ENCODE measurements at places on chromosomes 5 and 9.
A peak's percentile ranks its signal among the peaks of the same experiment; 100 is the strongest.

DNA sequence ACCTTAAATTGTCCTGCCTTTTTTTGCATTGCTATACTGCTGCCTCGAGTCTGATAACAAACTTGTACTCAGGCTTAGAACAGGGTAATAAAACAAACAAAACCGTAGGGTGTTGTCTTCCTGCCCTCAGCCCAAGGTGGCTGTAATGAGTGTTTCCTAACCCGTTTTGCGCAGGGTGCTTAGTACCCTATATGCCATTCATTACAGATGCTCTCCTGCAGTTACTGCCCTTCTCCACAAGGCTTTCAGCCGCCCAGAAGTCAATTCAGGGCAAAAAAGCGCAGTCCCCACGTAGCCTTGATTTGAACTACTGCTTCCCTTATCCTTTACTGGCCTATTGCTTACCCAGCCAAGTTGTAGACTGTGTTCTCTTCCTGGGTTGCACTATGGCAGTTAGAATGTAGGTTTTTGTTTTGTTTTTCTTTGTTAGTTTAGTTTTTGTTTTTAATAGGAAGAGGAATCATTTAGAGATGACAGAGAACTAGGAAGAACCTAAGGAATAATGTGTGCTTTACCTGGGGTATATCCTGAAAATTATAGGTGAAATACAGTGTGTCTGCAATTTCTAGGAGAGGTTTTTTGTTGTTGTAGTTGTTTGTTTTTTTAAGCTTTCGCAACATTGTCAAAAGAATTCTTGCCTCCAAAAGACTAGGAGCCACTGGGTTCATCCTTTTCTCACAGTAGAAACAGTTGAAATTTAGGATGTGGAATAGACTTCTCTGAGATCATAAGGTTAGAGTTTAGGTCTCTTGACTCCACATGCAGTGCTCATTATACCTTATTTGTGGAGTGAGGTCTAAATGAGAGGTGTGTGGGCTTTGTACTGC, 1.3 kb downstream of the HMGXB3 start:
- DNase-seq = peak; percentile 18

DNA sequence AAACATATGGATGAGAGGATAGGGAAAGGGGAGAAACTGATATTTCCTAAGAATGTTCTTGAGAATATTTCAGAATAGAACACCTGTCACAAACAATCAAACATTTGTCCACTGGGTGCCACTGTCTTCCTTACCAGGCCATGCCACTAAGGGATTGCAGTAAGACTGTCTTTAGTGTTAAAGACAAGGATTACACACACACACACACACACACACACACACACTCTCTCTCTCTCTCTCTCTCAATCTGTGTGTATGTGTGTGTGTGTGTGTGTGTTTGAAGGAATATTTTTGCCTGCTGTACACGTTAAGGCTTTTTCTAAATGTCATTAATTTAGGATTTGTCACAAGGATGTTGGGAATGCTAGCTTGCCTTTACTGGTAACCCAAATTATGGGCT, 54.4 kb downstream of the CCDC192 start:
- DNase-seq = no peak

DNA sequence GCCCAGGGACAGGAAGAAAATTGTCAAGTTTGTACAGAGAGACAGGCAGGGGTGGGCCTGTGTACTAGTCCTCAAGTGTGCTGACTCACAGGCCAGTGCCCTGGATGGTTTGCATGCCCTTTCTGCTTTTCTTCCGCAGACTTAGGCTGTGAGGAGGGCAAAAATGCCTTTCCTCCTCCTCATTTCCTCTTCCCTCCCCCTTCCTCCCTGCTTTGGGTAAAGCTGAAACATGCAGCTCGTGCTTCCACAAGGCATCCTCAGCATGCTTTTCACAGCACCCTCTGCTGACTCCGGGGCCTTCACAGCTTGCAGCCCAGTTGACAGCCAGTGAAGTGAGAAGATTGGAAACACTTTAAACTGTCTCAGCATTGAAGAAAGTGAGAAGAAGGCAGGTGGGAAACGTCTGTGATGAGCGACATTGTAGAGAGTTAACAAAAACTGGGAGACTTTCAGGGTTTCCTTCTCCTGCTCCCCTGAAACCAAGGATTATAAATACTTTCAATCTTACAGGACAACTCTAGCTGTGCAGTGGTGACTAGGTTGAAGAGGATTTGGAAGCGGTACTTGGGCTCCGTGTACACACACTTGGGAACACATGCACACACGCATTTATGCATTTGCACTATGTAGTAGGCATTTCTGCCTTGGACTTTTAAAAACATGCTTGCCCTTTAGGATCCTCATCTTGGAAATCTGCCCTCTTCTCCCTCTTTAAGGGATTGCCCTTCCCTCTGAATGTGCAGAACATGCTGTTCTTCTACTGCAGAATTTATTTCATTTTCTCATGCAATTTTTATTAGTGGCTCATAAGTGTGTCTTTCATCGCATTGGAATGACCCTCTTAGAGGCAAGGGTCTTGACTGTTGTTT, 138.8 kb downstream of the GRIA1 start:
- no peak for DNase-seq

DNA sequence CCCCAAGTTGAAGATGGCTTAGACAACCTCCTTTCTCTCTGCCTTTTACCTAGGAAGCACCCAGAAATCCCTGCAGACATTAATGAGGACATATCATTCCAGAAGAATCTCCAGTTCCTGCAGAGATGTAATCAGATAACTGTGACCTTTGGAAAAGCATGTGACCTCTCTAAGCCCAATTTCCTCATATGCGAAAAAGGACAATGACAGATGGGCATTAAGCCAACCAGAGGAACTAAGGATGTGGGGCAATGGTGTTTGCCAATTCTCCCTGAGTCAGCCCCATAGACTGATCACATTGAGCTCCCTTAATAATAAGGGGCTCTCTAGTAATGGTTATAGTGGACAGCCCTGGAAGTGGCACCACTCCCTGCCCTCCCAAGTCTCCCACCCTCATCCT, 10.1 kb upstream of the FOXI1 start:
- DNase-seq = no peak

- DNase-seq = no peak
Observed at GRCh38 chr5:12658871-12659446, 754.7 kb upstream of the CTNND2 start.

GRCh38 chr9:72557549-72557948, 36.1 kb downstream of the TMC1 start:
- no peak for DNase-seq

- DNase-seq = no peak
Observed at GRCh38 chr5:167453246-167454030, 838.0 kb upstream of the WWC1 start.

DNA sequence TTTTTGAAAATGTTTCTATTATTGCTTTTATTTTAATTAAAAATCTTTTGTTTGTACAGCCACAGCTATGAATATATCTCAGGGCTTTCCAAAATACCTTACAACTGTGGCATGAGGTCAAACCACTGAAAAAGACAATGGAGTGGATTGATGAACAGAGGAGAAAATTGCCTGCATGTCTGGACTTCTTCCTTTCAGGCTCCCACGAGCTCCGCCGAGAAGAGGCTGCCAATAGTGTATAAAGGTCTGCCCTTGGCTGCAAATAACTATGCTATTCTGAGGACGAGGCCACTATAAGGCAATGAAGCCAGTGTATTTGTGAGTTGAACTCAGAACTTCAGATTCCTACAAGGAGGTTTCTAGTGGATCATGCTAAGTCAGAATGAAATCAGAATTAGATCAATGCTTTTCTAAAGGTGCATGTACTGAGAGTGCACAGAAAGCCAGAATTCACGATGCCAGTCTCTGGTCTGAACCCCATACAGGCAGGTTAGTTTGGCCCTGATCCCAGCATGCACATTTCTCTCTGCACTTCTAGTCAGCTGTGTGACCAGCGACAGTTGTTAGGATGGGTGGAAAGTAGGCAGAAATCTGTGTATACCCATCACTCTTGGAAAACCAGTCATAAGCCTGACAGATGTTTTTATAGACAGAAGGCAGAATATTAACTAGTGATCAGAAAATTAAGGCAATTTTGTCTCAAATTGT, 42.7 kb upstream of the PLPP1 start:
- DNase-seq = no peak

DNA sequence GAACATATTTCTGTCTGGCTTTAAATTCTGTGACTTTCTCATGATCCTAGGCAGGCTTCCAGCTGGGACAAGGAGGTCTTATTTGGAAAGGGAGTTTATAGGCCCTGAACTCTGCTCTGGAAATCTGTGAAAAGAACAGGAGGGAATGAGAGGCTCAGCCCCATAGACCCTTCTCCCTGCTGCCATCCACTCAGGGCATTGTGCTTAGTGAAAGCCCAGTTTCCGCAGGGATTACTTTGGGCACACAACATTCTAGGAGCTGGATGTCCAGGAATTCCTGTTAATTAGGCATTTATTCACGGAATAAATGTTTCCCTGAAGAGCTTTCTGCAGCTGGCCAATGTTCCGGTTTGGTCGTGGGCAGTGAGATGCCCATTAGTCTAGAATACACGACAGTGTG, 32.7 kb upstream of the COL15A1 start:
- no peak for DNase-seq

DNA sequence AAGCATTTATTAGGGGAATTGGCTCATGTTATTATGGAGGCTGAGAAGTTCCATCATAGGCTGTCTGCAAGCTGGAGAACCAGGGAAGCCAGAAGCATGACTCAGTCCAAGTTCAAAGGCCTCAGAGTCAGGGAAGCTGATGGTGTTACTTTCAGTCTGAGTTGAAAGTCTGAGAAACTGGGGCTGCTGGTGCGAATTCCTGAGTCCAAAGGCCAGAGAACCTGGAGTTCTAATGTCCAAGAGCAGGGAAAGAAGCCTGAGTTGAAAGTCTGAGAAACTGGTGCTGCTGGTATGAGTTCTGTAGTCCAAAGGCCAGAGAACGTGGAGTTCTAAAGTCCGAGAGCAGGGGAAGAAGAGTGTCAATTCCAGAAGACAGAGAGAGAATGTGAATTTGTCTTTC, 641.1 kb downstream of the ISL1 start:
- DNase-seq = no peak

GRCh38 chr9:35743452-35743851, 5.6 kb downstream of the GBA2 start:
- no peak for DNase-seq

DNA sequence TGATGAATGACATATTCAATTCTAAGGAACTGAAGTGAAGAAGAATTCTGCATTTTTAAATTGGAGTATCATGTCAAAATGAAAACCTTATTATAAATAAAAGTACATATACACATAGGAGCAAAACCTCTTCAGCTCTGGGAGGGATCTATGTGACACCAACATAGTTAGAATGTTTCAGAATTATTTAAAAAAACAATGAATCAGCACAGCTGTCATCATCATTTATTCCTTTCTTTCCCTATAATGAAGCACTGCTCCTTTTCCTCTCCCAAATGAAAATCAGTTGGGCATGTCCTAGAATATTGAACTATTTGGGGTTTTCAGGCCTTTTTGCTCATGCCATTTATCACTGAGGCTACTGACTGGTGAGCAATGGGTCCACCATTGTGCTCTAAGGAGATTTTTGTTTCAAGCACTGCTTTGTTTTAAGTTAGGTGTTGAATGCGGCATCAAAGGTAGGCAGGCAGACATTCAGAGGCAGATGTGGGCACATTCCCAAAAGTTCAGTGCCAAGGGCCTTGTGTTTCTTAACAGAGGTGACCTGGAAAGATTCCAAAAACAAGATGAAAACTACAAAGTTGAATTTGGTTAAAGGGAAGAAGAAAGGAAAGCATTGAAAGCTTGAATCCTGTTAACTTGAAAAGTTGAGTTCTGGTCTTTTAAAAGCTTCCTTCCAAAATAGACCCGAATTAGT, 126.4 kb upstream of the ADAMTSL1 start:
- DNase-seq = no peak

DNA sequence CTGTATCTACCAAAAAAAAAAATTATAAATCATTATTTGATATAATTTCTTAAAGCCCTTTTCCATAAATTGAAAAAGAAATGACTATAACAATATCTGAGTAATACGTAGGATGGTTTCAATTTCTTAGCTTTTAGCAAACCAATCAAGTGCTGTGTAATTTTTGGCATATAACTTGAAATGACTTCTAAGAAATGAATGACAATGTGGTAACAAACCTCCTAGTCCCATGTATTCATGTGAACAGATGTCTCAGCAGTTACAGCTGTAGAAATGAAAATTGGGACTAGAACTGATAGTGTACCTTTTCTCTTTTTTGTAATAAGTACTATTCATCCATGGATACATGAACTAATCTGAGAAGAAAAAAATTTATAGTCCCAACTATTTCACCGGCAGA, 307.0 kb downstream of the BNC2 start:
- no peak for DNase-seq

DNA sequence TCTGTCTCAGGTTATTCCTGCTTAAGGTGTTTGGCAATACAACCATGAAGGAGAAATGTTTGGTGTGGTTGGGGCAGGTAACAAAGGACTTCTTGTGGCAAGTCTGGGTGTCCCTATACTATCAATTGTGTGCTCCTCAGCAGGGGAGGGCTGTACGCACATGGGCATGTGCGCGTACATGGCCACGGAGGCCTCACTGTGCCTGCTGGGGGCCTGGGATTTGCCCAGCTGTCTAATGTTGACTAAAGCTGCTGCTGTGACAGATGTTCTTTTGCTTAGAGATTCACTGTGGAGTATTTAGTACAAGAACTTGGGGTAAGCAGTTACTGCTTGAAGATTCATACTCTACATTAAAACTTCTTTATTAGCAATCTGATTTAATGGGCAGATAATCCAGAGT, 97.5 kb downstream of the HSPA4 start:
- no peak for DNase-seq

- no peak for DNase-seq
Observed at GRCh38 chr9:87494970-87495471, 2.6 kb upstream of the DAPK1 start.

GRCh38 chr5:11273180-11273903, 512.3 kb upstream of the DAP start:
- DNase-seq = no peak

GRCh38 chr9:117917873-117918272, 213.7 kb downstream of the TLR4 start:
- DNase-seq = no peak

Measured in stimulated activated CD4-positive, alpha-beta T cell treated with anti-CD3 and anti-CD28 coated beads, Interleukin-15, amount 100 ng/mL, for 1 hour (primary cell).